Stimulated activated memory B cell treated with anti-CD40 and anti-IgM and Interleukin-4, amounts not matched to agents 10 μg/mL and 1 μg/mL and 100 μg/mL, for 72 hours (primary cell): ENCODE measurements at places on chromosomes 7 and 10.

GRCh38 chr10:44415121-44415520 is 30.2 kb upstream of the CXCL12 start:
- ATAC-seq = no peak

- ATAC-seq = no peak
Measured at GRCh38 chr10:15300697-15301096, 70.4 kb downstream of the FAM171A1 start.

DNA sequence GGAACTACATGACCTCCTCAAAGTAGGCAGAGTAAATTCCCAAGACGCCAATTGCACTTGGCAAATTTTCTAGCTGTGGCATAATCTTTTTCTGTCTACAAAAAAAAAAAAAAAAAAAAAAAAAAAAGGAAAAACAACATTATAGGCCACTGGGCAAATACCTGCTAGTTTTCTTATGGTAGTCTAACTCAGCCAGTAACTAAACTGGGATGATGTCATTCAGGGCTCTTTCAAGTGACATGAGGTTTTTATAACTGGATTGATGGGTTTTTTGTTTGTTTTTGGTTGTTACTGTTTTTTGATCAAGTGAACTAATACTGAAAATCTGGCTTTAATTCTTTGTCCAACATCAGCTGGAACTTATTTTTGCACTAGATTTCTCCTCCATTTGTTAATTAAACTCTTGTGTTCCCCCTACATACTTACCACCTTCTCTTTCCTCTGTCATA is 7.4 kb upstream of the VIM start:
- ATAC-seq = no peak

- peak; percentile 57 for ATAC-seq
Measured at GRCh38 chr7:27840313-27840712, 100.4 kb downstream of the TAX1BP1 start.

DNA sequence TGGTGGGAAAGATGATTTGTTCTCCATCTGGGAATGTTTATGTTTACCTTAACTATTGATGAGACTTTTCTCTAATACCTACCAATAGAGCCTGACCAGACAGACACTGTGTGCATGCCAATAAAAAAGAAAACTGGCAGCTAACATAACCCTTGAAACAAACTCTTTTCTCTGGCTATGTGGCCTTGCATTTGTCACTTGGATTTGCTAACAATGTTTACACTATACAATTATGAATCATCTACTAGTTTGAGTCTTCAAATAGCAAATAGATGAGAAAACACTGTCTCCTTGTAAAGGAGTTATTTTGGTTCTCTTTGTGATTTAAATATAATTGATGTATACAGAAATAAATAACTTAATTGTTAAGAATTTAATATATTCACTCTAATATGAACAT is 273.1 kb downstream of the SEMA3D start:
- ATAC-seq = no peak

DNA sequence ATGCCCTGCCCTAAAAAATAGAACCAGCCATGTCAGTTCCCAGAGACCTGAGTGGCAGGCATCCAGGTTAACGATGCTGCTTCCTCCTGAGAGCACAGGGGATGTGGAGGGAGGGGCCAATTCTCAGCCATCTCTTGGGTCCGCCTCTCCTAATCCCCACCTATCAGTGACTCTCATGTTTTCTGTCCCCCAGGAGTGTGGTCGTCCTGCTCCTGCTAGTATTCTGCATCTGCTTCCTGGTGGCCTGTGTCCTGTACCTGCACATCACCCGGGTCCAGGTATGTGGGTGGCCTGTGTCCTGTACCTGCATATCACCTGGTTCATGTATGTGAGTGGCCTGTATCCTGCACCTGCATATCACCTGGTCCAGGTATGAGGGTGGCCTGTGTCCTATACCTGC is 105.3 kb downstream of the ADCY1 start:
- ATAC-seq = no peak

DNA sequence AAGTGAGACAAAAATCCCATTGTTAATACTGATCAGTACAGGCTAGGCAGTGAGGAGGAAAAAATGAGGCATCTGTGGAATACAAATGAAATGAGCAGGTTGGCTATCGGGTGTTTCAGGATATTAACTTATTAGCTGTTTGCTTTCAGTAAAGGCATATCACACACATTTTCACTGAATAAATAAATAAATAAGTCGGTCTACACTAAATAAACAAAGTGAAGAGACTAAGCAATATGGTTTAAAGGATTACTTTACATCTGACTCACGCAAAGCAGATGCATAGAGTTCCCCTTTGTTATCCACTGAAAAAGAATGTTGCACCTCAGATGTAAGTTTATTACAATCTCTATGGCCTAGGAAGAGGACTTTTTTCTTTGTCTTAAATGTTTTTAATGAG is 6.3 kb upstream of the SEMA3A start:
- ATAC-seq = no peak

GRCh38 chr10:71857934-71858890 is 7.2 kb upstream of the PSAP start:
- ATAC-seq = peak; percentile 57

DNA sequence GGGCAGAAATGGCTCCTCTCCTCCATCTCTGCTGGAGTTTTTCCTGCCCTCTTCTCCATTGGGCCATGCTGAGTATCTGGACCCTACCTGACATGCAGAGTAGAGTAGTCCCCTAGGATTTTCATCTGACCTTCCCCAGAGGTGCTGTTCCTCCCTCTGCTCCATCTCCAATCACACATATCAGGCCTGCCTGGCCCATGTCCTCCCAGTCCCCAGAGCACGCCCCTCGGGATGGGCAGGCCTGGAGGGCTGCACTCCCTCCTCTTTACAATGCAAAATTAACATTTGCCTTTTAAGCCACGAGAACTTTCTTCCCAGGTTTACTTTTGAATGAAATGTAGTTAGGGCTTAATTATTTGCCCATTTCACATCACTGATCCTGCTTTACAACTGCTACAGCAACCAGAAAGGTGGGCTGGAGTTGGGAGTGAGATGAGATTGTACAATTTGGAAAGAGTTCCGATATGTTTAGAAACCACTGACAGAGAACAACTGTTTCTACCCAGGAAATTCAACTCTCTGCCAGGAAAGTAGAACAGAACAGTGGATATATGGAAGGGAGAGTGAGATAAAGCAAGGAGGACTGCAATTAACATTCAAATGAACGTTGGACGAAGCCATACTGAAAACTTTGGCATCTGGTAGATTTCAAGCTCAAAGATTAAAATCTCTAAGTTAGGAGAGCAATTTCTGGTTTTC is 184.0 kb upstream of the HABP2 start:
- no peak for ATAC-seq

DNA sequence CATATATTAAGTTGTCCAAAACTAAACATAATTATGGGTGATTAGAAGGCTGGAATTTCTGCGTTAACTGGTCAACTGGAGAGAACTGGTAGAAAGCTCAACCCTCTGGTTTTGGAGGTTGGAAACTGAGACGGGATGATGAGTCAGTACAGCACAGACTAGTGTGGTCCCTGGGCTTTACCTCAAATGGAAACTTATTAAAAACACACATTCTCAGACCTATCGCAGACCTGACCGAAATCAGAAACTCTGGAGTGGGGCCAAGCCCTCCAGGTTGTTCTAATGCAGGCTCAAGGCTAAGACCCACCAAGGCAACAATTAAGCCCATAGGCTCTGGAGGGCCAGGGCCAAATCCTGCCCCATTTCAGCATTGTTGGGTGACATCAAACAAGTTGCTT is 136.9 kb downstream of the KCNMA1 start:
- ATAC-seq = peak; percentile 71

- ATAC-seq = no peak
Measured at GRCh38 chr10:43047288-43047970, 29.4 kb upstream of the RET start.

DNA sequence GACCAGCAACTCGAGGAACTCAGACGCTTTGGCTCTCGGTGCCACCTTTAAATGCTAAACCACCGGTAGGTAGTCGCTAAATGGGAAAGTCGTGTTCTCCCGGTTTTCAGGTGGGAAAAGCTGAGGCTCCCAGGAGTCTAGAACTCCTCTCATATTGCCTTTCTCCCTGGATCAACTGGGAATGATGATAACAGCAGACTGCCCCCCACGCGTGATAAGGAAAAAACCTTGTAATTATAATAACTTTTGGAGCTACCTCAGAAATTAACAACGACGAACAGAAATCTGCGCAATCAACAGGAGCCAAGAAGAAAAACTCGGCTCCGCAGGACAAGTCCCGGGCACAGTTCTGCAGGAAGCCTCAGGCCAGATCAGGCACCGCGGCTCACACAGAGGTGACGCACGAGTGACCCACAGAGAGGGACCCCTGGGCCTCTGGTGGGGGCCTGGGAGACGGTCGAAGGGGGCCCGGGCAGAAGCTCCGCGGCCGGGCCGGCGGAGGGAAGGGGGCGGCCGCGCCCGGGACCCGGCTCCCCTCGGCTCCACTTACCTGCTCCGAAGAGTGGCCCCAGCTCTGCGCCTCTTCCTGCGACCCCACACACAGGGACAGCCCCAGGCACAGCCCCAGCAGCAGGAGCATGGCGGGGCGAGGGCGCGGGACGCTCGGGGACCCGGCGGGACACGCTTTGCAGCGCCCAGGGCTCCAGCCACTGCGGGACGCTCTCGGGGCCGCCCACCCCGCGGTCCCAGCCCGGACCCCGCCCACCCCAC is at the start of gene ITIH5:
TSS of gene ITIH5 (minus strand) at position 714 of the 771 bp plus-strand sequence. CDS start at position 640, 74 bp downstream.
- peak; percentile 39 for ATAC-seq

GRCh38 chr10:22708772-22709171 is 5.6 kb downstream of the PIP4K2A start:
- ATAC-seq = no peak

DNA sequence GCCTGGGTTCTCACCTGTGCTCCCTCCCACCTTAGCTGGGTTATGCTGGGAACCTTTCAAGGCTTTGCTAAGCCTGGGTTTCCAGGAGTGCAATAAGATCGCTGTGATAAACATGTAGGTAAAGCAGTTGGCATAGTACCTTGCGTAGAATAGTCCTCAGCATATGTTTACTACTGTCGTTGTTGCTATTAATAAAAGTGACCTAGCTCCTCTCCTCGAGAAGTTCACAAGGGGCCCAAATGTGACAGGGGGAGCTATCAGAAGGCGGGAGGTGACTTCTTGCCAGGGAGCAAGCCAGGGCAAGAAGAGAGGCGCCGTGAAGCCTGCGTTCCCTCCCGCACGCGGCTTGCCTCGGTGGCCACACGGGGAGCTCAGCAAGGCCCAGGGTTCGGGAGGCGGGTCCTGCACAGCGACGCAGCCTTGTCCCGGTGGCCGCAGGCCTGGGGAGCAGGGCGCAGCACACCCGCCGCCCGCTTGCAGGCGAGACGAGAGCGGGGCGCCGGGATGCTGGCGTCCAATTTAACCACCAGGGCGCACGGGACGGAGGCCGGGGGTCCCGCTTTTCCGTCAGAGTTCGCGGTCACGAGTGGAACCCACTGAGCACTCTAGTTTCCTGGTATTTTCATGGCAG is 106.2 kb downstream of the SNX10 start:
- ATAC-seq = peak; percentile 47

DNA sequence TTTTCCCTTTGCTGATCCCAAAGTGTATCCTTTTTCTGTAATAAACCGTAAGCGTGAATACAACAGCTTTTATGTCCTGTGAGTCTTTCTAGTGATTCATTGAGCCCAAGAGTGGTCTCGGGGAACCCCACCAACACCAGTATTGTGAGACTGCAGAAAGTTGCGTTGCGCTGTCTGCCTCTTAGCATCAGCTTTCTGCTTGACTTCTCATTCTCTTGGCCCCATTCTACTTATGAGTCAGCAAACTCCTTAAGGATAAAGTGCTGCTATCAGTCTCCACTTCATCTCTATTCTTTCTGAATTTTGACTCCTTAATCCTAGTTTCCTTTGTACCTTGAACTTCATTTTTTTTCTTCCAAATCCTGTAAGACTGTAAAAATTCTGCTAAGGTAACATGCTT is 184.3 kb upstream of the MBL2 start:
- ATAC-seq = no peak

DNA sequence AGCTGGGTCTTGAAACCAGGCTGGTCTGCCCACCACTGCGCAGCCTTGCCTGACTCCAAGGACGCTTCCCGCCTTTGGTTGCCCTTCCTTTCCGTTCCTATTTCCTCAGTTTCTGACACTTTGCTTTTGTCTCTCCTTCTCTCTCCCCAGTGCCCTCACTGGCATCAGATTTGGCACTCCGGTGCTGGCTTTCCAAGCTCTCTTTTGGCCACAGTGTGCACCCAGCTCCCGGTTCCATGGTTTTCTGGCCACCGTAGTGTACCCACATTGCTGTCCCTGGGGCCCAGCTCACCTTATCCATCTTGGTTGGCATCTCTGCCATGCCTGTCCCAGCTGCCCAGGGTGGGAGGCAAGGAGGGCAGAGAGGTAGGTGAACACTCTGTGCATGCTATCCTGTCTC is 142.2 kb downstream of the PLXNA4 start:
- ATAC-seq = no peak

- no peak for ATAC-seq
Measured at GRCh38 chr10:64830869-64831268, 1309.7 kb downstream of the REEP3 start.

DNA sequence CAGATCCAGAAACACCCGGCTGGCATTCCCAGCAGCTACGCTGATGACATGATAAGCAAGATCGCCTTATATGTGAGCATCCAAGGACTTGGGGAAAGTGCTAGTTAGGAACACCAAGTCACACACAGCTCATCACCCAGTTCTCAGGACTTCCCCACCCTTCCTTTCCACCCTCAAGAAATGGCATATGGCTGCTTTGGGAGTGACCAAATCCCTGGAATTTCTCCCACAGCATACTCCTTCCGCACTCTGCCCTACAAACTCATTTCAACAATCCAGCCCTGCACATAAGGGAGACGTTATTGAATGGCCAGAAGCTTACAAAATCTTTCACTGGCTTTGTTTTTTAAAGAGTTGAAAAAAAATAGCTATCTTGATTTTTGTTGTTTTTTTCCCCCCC is 4.2 kb downstream of the ITIH5 start:
- ATAC-seq = no peak

DNA sequence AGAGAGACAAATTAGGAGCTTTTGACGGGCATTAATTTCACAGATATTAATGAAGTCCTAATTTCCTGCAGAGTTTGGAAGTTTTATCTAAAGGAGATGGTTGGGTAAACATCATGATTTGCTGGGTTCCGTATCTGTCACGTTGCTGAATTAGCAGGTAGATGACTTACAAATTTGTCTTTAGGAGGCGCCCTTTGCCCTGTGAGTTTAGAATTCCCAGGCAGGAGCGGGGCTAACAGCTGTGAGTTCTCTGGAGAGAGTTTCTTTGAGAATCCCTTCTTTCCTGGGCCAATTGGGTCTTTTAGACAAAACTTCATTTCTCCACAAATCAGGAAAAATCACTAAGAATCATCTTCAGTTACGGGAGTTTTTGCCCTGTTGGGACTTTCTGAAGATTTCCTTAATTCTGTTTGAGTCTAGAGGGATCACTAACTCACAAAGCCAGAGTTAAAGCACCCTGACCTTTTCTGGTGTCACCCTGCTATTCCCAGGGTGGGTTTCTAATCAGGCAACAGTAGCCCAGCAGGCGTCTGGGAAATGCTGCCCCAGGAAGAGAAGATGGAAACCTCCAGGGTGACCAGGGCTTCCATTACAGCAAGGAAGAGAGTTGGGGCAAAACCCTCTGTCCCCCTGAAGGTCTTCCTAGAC is 63.7 kb downstream of the PRKCQ start:
- no peak for ATAC-seq

DNA sequence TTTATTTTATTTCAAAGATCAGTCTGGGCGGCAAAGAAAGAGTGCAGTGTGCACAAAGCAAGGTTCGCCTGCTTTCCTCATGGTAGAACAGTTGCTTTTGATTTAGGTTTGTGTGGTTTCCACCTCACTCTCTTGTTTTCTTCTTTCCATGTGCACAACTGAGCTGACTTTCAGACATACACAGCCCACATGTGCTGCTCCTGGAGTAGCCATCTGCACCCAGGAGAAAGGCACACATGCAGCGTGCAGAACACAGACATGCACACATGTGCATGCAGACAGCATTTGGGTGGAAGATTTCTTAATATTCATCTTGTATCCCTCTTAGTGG is 302.1 kb downstream of the FZD1 start:
- no peak for ATAC-seq
